ENCODE measurements at places on chromosomes 2 and 18.

- no peak for DNase-seq
Observed at GRCh38 chr18:48714873-48715272, 176.0 kb downstream of the CTIF start.

GRCh38 chr2:56522605-56523089, 338.9 kb downstream of the CCDC85A start:
- DNase-seq, result peak; percentile 86

- DNase-seq, result no peak
Observed at GRCh38 chr18:38481576-38481975, 916.0 kb upstream of the CELF4 start.

- DNase-seq, result no peak
Observed at GRCh38 chr18:50832754-50833153, 12.9 kb upstream of the MRO start.

DNA sequence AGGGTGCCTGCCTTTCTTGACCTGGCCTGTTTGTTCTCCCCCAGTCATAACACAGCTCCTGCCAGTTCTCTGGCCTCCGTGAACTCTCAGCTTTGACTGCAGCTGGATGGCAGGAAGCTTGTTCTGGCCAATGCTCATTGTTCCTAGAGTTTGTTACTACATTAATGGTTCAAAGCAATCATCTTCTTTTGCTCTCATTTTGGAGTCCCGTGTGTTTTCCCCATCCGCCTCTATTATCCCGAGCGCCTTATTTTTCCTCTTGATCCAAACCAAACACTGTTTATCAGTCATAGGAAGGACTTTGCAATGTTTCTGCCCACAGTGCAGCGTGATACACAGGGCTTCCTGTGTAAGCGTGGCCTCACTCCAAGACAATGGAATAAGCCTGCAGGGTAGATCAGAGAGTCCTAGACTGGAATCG, 184.3 kb upstream of the APCDD1 start:
- DNase-seq, result no peak

DNA sequence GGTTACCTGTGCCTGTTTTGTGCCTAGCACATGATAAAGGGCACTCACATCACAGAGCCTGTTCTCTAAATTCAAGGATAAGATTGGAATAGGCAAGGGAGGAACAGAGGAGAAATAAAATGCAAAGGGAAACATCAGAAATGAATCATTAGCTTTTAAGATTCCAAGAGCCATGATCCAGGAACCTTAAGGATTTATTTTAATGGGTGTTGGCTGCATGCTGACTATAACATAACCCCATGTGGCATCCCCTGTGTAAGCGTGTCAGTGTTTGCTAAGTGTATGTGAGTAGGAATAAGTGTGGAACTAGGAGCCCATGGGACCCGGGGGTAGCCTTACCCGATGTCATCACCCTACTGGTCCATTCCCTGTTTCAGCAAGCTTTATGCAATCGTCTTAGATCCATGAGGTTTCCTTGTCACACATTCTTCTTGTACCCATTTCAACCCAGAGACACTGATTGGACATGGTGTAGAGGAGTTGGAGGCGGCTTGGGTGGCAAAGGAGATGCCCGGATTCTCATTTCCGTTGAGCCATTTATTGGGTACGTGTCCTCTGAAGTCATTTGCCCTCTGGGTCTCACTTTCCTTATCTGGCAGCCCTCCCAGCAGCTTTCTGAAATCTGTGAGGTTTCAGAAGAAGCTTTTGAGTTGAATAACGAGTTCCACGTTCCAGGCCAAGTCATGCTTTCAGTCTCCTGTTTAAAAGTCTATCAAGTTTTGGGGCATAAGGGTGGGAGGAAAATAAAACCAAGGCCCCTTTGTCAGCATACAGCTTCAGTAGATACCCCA, 117.0 kb downstream of the MGAT5 start:
- DNase-seq, result no peak

- DNase-seq, result no peak
Observed at GRCh38 chr2:171985076-171985475, 14.7 kb upstream of the METAP1D start.

- DNase-seq, result no peak
Observed at GRCh38 chr2:150903461-150903860, 358.2 kb downstream of the RBM43 start.

- no peak for DNase-seq
Observed at GRCh38 chr2:71928734-71929481, 218.8 kb downstream of the CYP26B1 start.

DNA sequence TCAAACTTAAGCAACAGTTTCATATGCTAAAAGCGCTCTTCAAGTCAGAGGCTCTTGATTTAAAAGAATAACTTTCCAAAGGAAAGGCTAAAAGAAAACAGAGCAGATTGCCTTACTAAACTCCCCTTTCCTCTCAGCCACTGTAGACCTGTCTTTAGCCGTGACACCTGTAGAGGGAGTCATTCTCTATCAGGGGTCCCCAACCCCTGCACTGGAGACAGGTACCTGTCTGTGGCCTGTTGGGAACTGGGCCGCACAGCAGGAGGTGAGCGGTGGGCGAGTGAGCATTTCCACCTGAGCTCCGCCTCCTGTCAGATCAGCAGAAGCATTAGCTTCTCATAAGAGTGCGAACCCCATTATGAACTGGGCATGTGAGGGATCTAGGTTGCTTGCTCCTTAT, 9.6 kb downstream of the SLC14A1 start:
- no peak for DNase-seq

DNA sequence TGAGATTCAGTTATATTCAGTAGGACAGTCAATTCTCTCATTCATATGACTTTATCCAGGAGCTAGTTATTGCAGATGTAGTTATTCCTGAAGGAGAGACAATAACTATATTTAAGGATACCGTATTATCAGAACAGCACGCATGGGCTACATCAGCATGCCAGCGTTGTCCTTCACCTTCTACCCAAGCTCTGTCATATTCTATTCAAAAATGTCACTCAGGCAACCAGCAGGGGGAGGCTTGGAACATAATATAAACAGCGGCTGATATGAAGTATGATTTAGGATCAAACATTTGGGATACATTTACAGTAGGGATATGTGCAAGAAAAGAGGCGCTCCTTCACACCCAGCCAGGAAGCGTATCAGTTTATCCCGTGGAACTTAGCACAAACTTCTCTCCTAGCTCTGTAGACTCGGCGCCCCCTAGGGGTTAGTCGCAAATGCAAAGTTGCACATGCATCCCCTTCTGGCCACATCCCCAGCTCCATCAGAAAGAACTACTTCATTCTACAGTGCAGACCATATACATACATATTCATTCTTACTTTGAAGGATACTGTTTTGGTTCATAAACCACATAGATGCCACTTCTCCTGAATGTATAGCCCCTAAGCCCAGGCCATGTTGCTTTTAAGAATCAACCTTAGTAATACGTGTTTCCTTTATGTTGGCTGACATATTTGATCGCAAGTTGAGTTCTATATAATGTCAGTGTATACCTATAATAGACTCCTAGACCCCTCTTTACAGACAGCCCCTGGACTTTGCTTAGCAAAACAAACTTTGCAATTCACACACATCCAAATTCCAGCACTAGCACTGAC, 759.4 kb downstream of the ADCYAP1 start:
- DNase-seq, result peak; percentile 43

DNA sequence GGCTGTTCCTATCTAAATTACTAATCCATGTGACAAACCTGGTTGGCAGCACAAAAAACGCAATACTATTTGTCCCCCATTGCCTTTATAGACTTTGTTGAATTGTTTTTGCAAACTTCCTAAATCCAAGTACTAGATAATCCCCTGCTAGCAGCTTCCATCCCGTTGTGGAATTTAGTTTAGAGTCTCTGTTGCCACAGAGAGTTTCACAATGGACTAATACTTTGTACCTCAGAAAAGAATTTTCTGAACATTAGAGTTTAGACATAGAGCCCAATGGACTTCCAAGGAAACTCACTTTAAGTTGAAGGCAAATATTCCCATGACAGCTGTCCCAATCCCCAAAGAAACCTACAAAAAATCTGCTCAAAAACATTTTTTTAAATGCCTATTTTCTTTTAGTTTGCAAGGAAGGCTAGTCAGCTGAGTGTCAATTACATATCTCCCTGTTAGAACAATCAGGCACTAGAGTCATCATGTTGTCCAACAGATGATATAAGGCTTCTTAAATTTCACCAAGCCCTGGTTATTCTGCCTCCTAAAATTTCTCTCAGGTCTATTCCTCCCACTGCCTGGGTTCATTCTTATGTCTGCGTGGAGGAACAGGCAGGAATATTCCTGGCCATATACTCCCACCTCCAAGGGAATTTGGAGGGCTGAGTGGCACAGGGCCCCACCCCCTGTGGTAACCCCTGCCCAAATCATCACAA, 27.2 kb downstream of the RNF152 start:
- DNase-seq, result no peak

GRCh38 chr2:42008241-42008921, 39.4 kb upstream of the PKDCC start:
- DNase-seq, result peak; percentile 19

DNA sequence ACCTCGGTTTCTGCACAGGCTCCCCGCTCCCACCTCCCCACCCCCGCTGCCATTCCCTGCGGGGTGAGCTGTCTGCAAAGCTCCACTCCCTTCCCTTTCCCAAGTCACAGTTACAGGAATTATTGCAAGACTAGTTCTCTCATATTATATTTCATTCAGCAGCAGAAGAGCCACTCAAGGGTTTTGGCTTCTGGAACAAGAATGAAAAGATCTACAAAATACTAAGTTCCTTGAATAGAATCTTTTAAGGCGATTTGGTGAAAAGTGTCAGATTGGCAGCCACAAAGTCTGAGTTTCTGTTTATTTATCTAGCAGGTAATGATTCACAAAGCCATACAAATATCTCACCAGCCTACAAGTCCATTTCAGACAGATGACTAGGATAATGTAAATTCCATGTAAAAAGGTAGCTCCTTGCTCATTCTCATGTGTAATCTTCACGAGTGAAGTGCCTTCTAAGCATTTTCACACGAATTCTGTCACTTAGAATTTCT, 221.9 kb upstream of the RBBP8 start:
- peak; percentile 84 for DNase-seq

- no peak for DNase-seq
Observed at GRCh38 chr2:232137356-232138147, 176.0 kb downstream of the DIS3L2 start.

- no peak for DNase-seq
Observed at GRCh38 chr18:23631746-23632145, 31.0 kb downstream of the ANKRD29 start.

- no peak for DNase-seq
Observed at GRCh38 chr2:66852953-66853352, 418.0 kb downstream of the MEIS1 start.

- DNase-seq, result peak; percentile 61
Observed at GRCh38 chr2:33275689-33276444, 200.6 kb upstream of the RASGRP3 start.

GRCh38 chr2:179264368-179265081, at the start of gene SESTD1:
Gene SESTD1 (minus strand): TSS chr2:179264832. CDS start chr2:179191841, 72,991 bp downstream.
- DNase-seq, result peak; percentile 59

DNA sequence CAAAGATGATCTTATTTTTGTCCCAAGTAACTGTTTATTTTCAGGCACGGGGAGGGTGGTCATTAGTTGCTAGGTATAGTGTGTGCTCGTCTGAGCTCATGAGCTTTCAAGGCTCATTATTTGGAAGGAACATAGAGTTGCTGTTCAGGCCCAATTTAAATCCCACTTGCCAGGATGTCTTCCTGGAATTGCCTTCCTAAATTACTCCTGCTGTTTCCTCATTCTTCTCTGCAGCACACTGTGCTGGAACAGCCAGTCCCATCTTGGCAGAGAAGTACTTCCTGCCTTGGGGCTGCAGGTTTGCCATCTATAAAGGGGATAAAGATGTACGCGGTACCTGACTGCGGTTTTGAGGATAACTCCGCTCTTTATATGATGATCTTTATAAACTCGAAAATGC, 37.3 kb downstream of the GREB1 start:
- DNase-seq, result peak; percentile 14

DNA sequence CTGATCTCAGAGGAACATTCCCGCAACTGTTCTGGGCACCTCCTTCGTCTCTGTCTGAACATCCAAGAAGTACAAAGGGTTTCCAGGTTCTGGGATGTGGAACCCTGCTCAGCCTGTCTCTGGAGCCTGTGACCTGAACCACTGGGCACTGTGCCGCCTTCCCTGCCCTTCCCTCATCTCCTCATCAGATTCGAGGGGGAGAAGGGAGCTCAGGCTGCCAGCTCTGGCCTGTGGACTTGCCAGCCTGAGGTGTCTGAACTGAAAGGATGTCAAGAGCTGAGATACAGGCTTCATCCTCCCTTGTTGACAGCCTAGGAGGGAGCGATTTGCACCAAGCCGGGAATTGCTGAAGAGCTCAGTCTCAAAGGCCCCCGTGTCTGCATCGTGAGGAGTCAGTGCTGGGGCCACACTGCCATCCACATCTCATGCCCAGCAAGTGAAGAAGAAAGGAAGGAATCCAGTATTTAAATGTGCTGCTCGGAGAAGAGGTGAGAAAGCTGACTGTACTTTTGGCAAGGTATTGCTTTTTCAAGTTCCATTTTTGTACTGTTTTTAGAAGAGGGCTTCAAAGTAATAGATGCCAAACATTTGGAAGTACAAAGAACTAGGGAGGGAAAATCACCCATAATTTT, 12.6 kb downstream of the NEU2 start:
- DNase-seq, result no peak

DNA sequence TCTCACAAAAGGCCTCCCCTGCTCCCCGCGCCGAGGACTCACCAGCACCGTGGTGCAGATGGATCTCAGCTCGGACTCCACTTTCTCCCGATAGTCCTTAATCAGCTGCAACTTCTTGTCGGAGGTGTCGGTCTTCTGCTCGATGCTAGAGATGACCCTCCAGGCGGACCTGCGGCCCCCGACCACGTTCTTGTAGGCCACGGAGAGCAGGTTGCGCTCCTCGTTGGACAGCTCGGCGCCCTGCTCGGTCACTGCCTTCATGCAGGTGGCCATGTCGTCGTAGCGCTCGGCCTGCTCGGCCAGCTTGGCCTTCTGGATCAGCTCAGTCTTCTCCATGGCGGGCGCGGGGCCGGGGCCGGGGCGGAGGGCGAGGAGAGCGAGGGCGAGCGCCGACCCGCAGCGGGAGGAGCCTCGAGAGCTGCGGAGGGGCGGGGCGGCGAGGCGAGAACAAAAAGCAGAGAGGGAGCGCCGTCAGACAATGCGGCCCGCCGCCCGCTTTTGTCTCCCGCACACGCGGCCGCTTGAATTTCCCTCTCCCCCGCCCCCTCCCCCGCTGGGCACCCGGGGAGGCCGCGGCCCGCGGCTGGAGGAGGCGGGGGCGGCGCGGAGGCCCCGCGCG, 571 bp downstream of the YWHAQ start:
- peak; percentile 77 for DNase-seq

DNA sequence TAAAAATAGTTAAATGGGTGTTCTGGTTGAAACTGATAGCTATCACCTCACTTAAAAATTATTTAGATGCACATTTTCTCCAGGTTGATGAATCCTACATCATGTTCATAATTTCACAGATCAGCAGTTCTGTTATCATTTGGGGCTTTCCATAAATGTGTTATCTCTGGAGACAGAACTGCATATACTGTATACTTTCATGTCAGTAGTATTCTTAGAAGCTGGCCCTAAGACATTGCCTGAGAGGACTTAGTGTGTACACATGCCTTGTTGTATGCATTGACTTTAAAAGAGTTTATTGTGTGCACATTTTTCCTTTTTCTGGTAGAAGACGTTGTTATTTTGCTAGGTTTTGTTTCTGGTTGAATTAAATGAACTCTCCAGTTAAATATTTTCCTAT, 41.0 kb downstream of the PIK3C3 start:
- no peak for DNase-seq

GRCh38 chr18:9536354-9537152, 61.2 kb downstream of the RALBP1 start:
- no peak for DNase-seq

Measured in kidney tubule cell (primary cell).